ENCODE measurements at places on chromosomes 1 and 21. TPM values are rescaled to one million over a fixed set of nuclear protein-coding genes. Genes with fewer than 3 reads are reported as not detected.

DNA sequence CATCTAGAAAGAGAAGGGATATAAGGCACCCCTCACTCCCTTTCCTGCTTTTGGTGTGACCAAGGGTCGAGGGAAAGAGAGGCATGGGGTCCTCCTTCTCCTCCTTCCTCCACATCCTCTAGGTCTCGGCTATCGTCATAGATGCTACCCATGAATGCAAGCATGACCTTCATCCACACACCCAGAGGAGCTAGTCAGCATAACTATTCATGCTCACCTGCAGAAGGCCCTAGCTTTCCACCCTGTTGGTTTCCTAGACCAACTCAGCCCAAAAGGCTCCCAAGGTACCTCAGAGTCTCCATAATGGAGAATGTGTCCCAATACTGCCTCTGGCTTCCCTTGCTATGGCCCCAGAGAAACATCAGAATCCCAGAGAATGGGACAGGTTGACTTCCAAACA, 33.2 kb downstream of the MSTO1 start:
- no peak for DNase-seq

GRCh38 chr1:66690666-66691381, 61.4 kb upstream of the DYNLT5 start:
- no peak for DNase-seq

DNA sequence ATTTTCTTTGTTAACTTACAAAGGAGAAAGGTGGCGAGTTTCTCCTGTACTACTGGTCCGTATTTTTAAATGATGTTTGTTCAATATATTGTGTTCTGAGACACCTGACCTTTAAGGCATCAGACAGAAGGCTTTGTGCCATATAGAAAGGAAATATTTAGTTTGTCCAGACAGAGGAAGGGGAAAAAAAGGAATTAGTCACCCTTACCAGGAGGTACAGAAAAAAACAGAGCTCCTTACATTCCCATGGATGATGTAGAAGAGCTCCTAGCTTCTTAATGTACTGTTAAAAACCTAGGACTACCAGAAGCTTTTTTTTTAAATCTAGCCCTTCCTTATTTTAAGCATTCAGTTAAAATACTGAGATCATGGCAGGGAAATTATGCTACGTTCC, 12.4 kb upstream of the PODN start:
- no peak for DNase-seq

- DNase-seq, result no peak
These were observed 85.7 kb upstream of the CXADR start for GRCh38 chr21:17427157-17427556.

DNA sequence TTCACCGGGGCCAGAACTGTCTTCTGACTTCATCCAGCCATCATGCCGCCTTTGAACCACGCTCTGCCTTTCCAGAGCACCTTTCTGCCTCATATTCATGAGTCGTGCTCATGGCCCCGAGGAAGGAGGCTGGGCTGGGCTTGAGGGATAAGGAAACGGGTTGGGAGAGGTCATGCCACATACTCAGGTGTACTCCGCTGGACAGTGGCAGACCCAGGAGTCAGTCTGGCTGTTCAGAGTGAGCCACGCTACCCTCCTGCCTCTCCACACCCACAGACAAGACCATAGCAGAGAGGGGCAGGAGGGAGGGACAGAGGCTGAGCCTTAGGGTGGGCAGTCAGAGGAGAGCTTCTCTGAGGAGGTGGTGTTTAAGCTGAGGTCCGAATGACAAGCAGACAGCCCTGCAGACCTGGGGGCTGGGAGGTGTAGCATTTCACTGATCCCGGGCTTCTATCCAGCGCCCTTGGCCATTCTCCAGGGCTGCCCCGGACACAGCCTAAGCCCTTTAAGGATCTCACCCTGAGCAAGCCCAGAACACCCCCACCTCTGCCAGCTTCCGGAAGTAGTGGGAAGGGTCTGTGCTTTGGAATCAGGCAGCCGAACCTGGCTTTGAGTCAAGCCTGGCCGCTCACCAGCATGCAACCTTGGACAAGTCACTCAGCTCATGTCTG, 102.3 kb downstream of the LACTBL1 start:
- no peak for DNase-seq

LCE6A gene
- total RNA-seq, result not detected

DNA sequence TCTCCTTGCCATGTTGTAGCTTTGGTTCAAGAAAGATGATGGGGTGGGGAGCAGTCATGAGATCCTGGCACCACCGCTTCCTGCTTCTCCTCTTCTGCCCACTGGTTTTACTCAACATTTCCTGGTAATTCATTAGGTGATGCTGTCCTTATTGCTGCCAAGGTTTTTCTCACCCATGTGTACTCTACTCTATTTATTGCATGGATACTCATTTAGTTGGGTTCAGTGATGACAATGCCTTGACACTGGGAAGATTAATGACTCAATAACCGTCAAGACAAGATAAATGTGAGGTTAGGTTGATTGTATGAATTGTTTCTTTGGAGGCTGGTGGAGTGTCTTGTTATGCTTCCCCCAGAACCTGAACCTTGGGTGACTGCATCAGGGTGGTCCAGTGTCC, 484.2 kb downstream of the SIPA1L2 start:
- DNase-seq, result no peak

ROR1 gene
- total RNA-seq, result 0.19 TPM

RAB25 gene
- total RNA-seq, result 0.53 TPM

DNA sequence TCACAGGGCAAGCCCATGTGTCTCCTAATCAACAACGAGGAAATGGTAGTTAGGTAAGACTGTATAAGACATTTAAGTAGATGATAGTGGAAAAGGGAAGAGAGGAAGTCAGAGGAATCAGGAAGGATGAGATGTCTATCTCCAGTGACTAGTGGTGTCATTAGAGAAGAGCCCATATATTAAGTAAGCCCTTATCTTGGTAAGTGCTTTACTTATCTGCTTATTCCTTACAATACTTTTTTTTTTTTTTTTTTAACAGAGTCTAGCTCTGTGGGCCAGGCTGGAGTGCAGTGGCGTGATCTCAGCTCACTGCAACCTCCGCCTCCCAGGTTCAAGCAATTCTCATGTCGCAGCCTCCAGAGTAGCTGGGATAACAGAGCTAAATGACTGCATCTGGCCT, 29.5 kb downstream of the RNF11 start:
- no peak for DNase-seq

- DNase-seq, result peak; percentile 77
These were observed 18.5 kb downstream of the ALDH4A1 start for GRCh38 chr1:18883636-18884418.

- no peak for DNase-seq
These were observed 13.5 kb downstream of the TNFSF4 start for GRCh38 chr1:173193639-173194038.

GRCh38 chr1:21260405-21261125, 29.7 kb downstream of the ECE1 start:
- no peak for DNase-seq

F5 gene
- total RNA-seq, result 37.4 TPM

DNA sequence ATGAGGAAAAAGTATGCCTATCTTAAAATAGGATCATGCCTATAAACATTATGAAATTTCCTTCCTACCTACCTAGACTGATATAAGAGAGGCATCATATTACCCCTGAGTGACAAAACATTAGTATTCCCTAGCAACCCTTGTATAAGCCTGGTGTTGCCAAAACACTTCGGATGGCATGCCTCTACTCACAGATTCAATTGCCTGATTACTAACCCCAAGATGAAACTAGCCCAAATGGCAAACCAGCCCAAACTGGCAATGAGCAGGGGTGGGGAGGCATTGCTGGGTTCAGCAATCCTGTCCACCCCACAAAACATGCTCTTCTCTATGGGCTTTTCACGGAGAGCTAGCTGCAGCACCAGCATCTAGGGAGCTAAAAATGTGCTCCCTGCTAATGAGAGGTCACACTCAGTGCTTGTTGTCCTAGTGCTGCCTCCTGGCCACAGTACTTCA, 13.9 kb downstream of the PALMD start:
- DNase-seq, result no peak

Data from activated T-cell treated with anti-CD3 and anti-CD28 coated beads, Interleukin-2, amount 50 U/mL, for 72 hours (primary cell).